ENCODE measurements at places on chromosomes 12 and 14. TPM values are rescaled to one million over a fixed set of nuclear protein-coding genes. Genes with fewer than 3 reads are reported as not detected.

Gene FITM1
- total RNA-seq = 1.3 TPM

Gene ANKRD9
- 100 TPM for total RNA-seq

Gene TOX4
- total RNA-seq = 91.6 TPM

Gene DDN
- not detected for total RNA-seq

Gene PMEL
- 4.4 TPM for total RNA-seq

Data from mucosa of descending colon (tissue), 3 donors.